Muscle of back (tissue), 13 donors: ENCODE measurements at places on chromosomes 12 and 14. TPM values are rescaled to one million over a fixed set of nuclear protein-coding genes. Genes with fewer than 3 reads are reported as not detected.

GRCh38 chr12:87671757-87672156 is 357.4 kb downstream of the C12orf50 start:
- no peak for DNase-seq

The NOVA1 gene
- polyA plus RNA-seq: 17.4 TPM

DNA sequence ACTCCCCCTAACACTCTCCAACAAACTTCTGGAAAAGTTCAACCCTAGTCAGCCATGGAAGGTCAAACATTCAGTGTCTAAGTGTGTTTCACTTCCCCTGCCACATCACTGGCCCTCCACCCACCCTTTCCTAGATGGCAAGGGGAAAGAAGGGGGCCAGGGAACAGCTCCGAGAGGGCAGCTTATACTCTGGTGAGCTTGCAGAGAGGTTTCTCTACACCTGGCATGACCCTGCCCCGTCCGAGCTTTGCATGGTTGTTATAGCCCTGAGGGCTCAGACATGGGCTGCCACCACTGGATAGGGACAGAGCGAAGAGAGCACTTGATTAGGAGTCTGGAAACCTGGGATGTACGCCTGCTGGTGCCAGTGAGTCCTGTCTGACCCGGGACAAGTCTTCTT is 4.0 kb downstream of the ACVRL1 start:
- DNase-seq: no peak

The TEX52 gene
- 1.2 TPM for polyA plus RNA-seq

The ERBB3 gene
- polyA plus RNA-seq: 83.9 TPM

The BCDIN3D gene
- polyA plus RNA-seq: 5.6 TPM

DNA sequence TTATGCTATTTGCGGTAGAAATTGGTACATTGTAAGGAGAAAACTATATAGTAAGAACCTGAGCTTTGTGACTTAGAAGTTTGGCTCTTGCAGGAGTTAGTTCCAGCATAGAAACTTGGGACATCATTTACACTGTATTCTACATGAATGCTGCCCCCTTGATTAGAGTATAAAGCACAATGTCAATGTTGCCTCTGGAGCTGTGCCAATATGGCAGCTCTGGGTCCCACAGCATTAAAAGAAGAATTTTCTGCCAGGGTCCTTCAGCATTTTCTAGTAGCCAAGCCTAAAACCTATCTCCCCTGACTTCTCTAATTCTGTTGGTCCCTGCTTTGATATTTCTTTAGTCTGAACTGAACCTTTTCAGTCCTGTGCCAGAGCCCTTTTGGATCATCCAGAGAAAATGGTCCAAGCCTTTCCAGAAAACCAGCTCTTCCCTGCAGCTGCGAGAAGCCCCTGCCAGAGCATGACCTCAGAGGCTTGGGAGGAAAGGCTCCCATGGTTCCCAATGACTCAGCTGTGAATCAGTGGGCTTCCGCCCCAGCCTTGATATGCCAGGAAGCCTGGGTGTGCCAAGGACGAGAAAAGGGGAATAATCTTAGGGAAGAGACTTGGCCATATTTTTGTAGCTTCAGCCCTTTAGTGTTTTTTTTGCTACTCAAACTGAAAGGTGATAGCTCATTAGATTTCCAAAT is 43.2 kb downstream of the PLEKHG7 start:
- DNase-seq: peak; percentile 93

DNA sequence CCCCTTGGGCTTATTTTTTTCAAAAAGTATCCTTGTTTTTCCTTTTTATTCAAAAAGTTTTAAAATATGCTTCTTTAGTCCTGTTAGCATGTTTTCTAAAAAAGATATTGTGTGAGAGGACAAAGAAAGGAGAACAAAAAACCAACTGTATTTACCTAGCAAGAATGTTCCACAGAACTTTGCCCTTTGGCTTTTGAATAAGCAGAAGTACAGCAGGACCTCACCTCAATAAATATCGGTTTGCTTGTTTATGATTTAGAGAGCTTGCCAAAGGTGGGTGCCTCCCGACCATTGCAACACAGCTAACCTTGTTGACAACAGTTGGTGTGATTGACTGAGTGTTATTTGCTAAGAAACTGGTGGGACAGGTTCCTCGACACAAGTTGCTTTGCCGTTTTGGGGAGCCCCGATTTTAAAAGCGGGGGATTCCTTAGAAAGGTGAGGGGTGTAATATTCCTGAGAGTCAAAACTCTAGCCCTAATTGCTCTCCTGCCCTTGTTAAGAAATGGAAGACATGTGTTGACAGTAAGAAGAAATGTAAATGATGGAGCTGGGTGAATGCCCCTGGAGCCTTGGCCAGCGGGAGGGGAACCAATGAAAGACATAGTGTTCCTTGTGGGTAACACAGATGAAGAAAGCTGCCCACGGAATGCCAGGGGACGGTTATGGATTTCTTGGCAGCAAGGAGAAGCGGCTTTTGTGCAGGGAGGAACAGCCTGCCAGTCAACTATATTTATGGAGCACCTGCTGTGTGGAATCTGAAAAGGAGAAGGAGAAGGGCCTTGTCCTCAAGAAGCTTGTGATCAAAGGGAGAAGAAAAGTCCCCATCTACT is 13.7 kb downstream of the MYBPC1 start:
- no peak for DNase-seq

GRCh38 chr14:72901361-72901760 is 7.5 kb upstream of the DPF3 start:
- no peak for DNase-seq

- DNase-seq: no peak
Measured at GRCh38 chr12:127340381-127340780, 926.6 kb upstream of the TMEM132C start.

The TTC9 gene
- polyA plus RNA-seq: 7.9 TPM

The HOXC4 gene
- polyA plus RNA-seq: 18.8 TPM

- DNase-seq: no peak
Measured at GRCh38 chr12:111780166-111780565, 13.4 kb downstream of the ALDH2 start.

The GUCY2C gene
- 0.21 TPM for polyA plus RNA-seq

The C12orf50 gene
- polyA plus RNA-seq: 0.43 TPM

The LRTM2 gene
- 0.63 TPM for polyA plus RNA-seq

The RNASE3 gene
- polyA plus RNA-seq: 1.2 TPM

DNA sequence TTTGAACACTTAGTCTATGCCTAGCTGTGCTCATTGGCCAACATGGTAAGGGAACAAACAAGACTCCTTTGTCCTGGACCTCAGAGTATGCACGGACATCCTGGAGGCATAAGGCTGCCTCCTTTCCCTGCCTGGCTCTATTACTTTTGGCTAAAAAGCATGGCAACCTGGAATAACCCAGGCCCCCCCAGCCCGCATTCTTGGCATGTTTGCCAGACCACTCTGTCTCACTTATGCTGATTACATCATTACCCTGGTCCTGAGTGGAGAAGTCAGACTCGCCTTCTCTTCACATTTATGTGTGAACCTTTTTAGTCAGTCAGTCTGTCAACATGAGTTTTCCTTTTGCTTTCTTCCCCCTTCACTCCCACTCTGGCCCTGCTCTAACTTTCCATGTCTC is 58.0 kb upstream of the ELK3 start:
- DNase-seq: peak; percentile 47

The GSG1 gene
- 12.8 TPM for polyA plus RNA-seq

- DNase-seq: no peak
Measured at GRCh38 chr14:66643344-66643743, 135.4 kb downstream of the GPHN start.

GRCh38 chr12:59389968-59390576 is 205.8 kb upstream of the SLC16A7 start:
- no peak for DNase-seq

The FOXN4 gene
- polyA plus RNA-seq: 0.12 TPM

- DNase-seq: no peak
Measured at GRCh38 chr12:102756530-102756929, 160.5 kb downstream of the PAH start.

DNA sequence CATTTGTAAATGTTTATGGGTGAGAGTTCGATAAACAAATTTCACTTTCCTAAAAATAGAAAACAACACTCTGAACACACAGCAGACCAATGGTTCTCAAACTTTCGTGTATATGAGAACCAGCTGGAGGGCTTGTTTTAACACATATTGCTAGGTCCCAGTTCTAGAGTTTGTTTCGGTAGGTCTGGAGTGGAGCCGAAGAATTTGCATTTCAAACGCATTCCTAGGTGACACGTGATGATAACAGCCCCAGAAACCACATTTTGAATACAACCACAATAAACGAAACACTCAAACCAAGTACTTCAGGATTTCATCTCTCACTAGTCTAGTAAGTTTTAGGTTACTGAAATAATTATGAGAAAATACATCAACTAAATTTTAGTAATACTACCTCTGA is 17.1 kb downstream of the SEC23A start:
- DNase-seq: no peak

DNA sequence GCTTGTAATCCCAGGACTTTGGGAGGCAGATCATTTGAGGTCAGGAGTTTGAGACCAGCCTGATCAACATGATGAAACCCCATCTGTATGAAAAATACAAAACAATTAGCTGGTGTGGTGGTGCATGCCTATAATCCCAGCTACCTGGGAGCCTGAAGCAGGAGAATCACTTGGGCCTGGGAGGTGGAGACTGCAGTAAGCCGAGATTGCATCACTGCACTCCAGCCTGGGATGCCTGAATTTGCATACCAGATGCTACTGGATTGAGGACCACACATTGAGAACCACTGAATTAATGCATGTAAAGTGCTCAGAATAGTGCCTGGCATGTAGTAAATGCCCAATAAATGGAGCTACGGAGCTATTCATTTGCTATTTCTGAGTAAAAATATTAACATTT is 14.9 kb upstream of the MYH7 start:
- no peak for DNase-seq

- no peak for DNase-seq
Measured at GRCh38 chr14:103139132-103140025, 16.1 kb downstream of the TNFAIP2 start.

DNA sequence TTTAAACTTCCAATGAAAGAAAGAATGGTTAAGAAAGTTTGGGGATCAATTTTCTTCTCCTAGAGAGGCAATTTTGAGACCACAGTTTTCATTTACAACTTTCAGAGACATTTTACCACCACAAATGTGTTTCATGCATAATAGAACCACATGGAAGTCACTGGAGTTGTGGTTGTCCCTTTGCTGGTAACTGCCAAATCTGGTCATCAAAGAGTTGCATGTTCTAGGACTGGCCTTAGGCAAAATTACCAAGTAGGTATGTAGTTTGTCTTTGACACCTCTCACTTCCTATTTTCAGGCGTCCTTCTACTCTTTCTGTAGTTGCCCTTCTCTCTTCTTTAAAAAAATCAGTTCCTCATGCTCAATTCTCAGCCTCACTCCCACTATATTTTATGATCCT is 54.3 kb upstream of the TMX1 start:
- DNase-seq: no peak

GRCh38 chr14:52413729-52414408 is 99.8 kb downstream of the PTGER2 start:
- DNase-seq: peak; percentile 62

DNA sequence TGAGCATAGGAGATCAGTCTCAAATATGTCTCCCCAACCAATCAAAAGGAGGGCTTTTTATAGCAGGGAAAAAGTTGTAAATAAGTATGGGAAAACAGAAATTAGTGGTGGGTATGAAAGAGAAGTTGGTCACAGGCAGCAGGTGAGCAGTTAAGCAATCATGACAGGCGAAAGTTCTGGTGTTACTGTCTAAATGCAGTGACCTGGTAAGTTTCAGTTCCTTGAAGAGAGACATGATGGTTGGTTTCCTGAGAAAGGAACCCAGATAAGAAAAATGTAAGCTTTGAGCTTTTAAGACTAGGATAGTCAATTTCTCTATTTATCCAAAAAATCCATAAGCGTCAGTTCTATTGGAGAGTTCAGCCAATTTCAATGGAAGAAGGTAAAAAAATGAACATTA is 466.2 kb upstream of the FLRT2 start:
- DNase-seq: no peak

GRCh38 chr12:108820707-108821406 is 36.5 kb downstream of the SSH1 start:
- no peak for DNase-seq

GRCh38 chr14:96681829-96682228 is 115.4 kb upstream of the VRK1 start:
- no peak for DNase-seq

GRCh38 chr12:69415471-69416275 is 54.5 kb upstream of the FRS2 start:
- DNase-seq: peak; percentile 84

- no peak for DNase-seq
Measured at GRCh38 chr12:68675101-68675842, 11.5 kb upstream of the NUP107 start.

The ESYT1 gene
- 79.2 TPM for polyA plus RNA-seq

- no peak for DNase-seq
Measured at GRCh38 chr14:68747393-68747792, 45.5 kb downstream of the ZFP36L1 start.

DNA sequence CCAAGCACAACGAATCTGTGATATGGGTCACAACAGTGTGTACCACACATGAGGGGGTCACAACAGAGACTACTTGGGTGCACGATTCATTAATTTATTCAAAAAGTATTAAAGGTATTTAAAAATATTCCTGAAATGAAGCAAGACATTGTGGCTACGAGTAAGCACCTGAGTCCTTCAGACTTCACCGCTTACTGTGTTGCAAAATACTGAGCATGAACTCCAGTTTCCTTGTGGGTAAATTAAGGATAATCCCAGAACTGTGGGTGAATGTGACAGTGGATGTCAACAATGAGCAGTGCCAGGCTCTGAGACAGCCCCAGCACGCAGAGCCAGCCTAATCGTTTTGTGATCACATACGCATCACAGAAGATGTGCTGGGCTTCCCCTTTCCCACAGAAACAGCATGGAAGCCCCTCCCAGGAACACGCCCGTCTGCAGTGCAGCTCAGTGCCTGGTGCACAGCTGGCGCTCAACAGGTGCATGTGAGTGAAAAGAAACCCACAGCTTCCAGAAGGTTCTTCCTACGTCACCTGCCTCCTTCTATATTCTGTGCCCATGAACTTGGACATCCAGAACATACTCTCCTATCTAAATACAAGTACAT is 29.1 kb downstream of the CDC42BPB start:
- no peak for DNase-seq

DNA sequence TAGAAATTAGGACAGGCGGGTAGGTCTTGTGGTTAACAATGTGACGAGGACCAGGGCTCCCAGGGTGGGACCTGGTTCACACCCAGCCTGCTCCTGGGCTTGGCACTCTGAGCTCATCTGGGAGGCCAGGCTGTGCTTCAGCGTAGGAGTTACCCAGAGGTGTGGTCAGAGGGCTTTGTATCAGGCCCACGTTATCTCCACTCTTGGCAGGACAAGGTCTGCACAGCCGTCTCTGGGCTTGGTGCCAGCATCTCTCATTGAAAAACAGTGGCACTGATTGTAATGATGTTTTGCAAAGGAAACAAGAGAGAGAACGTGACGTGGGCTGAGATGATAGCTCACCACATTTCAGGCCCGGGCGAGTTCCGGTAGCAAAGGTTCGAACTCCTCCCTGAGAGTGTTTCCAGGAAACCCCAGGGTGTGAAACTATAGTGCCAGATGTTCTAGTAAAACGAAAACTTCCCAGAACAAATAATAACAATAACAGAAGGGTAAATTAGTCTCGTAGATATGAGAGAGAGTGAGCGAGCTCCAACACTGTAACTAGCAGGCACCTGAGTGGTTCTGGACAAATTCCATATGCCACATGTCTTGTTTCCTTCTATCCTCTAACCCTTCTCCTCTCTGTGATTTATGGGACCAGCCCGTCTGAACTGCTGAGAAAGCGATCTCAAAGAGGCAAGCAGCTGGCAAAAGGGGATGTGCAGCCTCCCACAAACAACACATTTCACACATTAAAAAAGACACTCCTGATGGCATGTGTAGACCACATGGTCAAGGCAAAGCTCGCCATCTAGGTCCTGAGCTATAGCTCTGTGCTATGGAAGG is 227.3 kb downstream of the KTN1 start:
- DNase-seq: peak; percentile 48
